Stimulated activated CD8-positive, alpha-beta memory T cell treated with anti-CD3 and anti-CD28 coated beads, Interleukin-7, amount 100 ng/mL, for 24 hours (primary cell): ENCODE measurements at places on chromosomes 4 and X.

DNA sequence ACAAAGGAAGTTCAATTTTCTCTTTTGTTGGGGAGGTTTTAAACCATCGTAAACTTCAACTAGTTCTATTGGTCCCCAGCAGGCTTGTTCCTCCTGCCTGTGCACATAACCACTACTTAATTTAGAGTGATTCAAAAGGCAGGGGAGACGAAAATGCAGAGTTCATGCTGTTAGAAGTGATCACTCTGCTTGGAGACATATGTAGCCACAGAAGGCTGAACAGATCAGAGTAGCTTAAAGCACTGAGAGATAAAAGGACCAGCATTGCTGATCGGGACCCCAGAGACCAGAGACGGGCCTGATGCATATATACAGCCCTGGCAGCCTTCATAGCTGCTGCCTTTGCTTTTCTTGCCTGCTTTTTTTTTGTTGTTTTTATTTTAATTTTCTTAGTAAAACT is 662.0 kb upstream of the CPEB2 start:
- DNase-seq = no peak

GRCh38 chr4:6332042-6332668 is 62.5 kb downstream of the WFS1 start:
- no peak for DNase-seq

DNA sequence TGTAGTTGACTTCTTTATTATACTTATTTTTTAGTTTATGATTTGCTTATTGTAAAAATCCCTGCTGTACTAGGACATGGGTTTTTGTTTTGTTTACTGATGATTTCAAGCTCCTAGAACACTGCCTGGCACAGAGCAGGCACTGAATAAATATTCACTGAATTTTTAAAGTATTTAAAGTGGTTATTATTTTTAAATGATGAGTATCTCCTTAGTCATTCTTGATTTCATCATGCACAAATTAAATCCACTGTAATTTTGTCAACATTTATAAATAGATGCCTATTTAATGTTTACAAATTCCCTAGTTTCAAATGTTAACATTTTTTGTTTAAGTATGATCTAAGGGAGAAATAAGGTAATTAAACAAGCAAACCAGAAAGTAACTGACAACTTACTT is 367.9 kb upstream of the SLIT2 start:
- DNase-seq = no peak

DNA sequence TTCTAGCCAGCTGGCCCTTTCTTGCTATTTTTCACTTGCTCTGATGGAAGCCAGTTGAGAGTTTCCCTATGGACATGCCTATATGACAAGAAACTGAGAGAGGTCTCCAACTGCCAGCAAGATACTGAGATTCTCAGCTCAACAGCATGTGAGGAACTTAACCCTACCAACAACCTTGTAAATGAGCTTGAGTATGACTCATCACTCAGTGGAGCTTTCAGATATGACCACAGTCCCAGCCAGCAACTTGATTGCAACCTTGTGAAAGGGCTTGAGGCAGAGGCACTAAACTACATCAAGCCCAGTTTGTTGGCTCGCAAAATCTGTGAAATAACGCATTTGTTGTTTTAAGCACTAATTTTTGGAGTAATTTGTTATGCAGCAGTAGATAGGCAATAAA is 175.8 kb downstream of the COMMD8 start:
- no peak for DNase-seq

DNA sequence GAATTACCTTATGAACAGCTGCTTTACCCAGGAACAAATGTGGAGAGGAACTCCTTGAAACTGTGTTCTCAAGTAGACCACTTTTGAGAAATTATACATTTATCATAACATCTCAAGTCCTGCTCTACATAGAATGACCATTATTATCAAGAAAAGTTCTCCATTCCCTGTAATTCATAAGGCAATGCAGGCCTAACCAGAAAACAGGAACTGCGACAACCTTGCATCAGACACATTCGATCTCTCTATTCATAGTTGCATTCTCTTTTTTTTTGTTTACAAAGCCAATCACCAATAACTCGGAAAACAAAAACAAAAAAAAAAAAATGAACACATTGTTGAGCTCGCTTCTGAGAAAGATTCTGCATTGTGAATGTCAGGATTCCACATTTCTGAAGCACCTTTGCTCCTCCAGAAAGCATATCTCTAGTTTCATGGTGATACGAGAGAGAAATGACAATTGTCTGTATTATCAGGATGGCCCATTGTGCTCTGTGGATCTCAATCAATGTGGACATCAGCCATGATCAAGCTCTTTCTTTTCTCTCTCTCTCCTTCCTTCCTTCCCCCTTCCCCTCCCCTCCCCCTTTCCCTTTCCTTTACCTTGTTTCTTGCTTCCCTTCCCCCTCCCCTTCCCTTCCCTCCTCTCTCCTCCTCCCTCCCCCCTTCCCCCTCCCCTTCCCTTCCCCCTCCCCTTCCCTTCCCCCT is 32.4 kb upstream of the CD99 start:
- DNase-seq = no peak

DNA sequence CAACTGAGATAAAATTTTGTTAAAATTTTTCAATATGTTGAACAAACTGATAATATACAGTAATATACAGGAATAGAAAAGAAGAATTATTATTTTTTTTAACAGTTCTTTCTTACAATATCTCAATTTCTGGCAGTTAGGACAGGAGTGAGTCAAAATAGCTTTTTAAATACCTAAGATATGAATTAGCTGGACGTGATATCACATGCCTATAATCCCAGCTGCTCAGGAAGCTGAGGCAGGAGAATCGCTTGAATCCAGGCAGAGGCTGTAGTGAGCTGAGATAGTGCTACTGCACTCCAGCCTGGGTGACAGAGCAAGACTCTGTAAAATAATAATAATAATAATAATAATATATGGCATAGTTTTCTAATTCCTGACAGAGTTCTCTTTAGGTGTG is 1039.3 kb downstream of the STPG2 start:
- no peak for DNase-seq

DNA sequence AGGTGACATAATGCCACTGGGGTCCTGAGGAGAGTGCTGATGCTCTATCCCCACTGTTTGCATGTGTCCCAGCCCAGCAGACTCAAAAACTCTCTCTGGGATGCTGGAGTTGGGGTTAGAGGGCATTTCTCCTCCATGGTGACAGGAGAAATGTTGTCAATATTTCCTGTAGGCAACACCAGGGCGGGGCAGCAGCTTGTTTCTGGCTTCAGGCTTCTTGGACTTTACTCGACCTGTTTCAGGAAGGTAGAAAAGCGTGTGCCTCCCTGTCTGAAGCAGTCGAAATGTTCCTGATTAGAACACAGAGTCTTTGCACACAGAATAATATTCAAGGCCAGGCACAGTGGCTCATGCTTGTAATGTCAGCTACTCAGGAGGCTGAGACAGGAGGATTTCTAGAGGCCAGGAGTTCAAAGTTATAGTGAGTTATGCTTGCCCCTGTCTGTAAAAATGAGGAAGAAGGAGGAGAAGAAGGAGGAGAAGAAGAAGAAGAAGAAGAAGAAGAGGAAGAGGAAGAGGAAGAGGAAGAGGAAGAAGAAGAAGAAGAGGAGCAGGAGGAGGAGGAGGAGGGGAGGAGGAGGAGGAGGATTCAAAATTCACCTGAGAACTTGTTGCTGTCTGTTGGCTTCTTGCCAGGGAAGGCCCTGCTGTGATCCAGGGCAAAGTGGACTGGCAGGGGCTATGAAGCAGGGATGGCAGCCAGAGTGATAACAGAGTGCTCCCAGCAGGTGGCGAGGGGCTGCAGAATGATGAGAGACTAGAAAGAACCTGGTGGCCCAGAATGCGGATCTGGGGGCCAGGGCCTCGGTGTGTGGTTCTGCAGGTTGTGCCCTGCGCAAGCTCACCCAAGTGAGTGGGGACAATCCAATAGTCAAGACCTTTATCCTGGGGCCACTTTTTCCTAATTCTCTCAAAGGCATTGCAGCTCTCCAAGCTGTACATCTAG is 82.9 kb downstream of the RTL5 start:
- DNase-seq = no peak

DNA sequence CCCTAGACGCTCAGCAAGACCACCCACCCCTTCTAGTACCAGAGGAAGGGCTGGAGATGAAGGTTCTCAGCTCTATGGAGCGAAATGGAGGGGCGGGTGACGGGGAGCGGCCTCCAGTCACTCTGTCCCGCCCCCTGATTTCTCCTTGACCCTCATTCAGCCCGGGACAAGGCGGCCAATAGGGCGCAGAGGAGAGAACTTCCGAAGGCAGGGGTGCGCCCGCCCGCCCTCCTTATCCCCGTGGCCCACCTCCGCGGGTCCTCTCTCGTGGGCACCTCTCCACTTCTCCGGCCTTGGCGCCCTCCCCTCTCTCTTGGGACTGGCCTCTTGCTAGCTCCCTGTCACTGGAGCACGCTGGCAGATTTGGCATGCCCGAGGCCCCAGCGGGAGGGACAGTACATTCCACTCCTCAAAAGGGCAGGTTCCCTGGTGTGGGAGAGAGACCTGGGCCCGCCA is 1.1 kb upstream of the SEPTIN6 start:
- no peak for DNase-seq

DNA sequence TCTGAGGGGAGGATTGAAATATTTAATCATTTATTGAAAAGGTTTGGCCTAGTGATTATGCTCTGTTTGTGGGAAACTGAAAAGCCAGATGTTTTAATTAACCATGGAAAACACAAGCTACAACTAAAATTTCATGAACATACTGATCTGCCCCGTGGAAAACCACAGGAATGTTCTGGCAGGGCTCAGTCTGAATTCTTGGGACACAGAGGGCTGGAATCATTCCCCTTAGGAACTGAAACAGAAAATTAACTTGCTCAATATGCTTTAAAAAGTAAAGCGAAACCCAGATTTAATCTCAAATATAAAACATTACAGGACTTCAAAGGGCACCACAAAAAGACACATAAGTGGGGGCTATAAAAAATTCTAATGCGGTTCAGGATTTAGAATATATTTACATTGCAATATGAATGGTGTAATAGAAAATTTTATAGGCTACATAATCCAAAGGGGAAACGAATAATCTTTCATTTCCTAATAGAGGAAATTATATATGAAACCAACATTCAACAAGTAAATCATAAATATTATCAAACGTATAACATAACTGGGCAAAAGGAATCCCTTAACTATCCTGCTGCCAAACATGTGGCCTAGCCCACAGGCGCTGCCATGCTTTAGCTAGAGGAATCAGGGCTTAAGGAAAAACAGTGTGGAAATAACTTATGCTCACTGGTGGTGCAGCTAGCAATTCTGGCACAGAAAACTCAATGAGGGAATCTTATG is 70.9 kb downstream of the APBB2 start:
- no peak for DNase-seq

DNA sequence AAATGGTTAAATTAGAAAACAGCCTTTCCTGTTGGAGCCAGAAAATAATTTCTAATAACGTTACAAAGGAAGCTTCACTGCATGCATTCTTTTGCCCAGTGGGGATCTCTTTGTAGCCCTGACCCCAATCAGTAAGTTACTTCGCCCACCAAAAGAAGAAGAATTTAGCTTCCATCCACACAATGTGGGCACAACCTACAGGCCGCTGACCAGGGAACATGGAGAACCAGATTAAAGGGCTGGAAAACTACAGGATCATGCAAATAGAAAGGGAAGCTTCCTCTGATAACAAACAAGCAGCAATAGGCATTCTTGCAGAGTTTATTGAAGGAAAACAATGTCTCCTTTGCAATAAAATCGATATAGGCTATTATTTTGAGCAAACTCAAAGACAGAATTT is 21.3 kb upstream of the TSPAN5 start:
- DNase-seq = no peak

DNA sequence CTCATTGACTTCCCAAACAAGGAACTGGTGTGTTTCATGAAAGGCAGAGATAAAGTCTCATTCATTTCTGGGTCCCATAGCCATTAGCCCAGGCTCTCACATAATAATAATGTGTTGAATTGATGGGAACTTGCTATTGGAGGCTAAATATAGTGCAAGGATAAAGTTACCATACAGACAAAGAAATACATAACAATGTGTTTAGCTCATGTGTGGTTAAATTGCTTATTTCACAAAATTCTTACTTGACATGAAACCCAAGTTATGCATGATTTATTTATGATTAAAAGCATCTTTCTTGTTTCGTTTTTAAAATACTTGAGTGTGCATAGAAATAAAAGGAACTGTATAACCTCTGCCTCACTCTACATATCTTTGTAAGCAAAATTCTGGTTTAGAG is 37.3 kb upstream of the LPAR4 start:
- DNase-seq = no peak

- no peak for DNase-seq
These were observed 101.1 kb downstream of the ADGRL3 start for GRCh38 chr4:61301271-61301670.

GRCh38 chr4:137452799-137453198 is 79.5 kb downstream of the PCDH18 start:
- DNase-seq = no peak

DNA sequence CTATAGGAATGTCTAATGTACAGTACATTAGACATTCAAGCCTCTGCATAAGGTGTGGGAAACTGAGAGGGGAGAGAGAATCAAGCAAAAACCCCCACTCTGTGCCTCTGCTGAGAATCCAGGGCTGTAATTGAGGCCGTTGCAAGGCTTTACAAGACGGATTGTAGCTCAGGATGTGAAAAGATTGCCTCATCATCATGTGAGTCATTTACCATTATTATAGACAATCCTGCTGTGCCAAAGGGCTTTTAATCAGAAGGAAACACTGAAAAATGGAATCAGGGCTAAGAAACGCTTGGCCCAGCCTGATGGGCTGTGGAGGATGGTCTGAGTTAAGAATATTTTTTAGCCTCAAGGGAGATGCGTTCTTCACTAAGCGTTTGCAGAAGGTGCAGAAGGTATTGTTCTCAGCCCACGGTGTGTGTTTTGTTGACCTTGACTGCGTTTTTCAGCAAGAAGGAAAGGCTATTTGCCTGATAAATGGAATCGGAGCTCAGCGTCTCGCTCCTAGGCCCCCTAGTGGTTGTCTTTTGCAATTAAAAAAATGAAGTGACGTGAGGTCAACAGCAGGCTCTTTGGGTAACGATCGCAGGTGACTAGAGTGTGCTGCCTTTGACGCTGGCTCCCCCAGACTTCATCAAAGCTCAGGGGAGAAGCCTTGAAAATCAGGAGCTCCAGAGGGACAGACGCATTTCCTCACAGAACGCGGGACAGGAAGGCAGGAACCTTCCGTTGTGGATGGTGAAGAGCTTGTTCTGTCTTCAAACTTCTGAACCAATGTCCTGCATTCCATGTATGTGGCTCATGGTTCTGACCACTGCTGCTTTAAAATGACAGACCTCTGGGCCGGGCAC is 18.1 kb upstream of the CHRNA9 start:
- no peak for DNase-seq

DNA sequence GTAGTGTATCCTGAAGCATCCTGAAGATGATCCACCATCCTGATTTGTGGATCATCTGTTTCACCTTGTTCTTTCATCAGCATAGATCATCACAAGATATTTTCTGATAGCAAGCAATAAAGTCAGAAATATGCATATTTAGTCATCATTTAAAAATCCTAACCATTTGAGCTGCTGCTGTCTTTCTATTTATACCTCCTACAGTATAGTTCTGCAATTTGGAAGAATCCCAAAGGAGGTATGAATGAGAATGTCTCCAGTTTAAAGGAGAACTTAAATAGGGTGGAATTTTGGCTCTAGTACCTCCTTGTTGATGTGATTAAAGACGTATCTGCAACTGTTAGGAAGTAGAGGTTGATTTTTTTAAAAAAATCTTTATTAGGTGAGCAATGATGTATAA is 7.6 kb downstream of the SLC25A14 start:
- no peak for DNase-seq
